NCI-H2107 (cell line): ENCODE measurements at places on chromosomes 6 and 20.

DNA sequence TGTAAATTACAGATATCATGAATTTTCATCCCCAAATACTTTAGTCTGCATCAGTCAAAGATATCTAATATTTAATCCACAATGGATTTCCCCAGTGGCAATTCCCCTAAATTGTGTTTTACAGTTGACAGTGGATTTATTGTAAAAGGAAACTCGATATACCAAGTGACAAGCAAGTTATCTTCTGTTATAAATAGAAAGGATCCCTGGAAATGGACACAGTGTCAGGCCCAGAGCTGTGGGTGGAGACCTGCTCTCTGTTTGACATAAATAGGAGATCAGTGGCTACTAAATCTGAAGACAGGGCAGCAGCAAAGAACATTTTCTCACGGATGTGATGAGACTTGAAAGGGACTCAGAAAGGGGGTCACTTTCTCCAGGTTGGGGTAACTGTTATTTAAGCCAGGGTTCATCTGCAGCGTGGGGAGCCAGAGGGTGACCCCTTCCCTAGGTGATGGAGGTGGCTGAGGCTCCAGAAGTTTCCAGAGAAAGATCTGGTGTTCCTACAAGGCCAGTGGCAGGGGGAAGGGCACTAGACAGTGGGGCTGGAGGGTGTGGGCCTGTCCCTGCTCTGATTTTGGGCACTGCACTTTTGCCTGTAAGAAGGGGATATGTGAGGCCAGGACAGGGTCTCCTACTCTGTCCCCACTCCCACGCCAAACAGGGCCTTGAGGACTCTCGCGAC, 12.3 kb upstream of the FAM110A start:
- DNase-seq: no peak

DNA sequence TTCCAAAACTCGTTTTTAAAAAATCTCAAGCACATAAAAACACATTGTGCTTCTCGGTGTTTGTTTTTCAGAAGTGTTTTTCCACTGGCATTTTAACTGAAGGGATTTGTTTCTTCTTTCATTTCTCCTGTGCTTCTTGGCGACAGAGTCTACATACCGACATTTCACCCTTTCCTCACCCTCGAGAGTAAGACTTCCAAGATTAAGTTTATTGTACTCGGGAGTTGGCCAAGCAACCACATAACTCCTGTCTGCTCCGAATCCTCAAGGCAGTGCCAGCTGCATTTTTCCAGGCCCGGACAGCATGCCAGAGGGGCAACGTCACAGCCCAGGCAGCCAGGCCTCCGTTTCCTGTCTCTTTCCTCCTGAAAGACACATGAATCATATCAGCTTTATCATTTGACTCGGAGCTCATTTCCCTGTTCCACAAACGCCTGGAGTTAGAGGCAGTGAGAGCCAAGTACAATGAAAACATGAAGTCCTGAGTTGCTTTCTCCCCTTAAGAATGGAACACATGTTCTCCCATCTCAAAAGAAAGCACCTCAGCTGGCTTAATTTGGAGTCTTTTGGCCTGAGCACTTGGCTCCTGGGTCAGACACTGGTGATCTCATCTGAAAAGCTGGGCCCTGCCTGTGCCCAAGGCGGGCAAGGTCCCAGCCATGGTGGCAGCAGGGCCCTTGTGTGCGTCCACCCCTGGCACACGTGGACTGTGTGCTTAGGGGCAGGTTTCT, 23.2 kb upstream of the FAM50B start:
- no peak for DNase-seq

DNA sequence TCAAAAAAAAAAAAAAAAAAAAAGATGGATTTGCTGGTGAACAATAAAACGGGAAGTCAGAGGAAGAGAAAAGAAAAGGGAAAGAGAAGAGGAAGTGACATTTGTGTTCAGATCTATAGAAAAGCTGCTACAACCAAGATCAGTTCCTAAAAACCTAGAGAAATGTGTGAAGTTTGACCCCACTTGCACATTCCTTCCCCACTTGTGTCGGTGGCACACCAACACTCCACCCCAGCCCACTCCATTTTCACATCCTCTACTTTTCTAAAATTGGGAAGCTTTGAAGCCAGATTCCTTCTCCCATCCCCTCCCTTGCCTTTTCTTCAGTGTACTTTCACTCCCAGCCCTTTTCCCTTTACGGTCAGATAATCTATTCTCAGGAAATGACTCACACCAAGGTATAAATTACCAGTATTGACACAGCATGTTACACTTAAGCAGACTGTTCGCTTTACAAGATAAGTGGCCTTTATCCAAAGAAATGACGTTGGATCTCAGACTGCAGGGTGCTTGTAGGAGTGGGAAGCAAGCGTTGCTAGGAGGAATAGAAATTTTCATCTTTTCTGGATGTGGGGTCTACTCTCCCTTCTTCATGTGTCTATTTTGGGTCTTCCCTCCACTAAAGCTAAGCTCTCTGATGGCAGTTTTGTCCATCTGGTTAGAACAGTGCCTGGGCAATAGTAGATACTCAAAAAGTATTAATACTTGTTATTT, 92.5 kb upstream of the ADGRF1 start:
- DNase-seq: no peak

DNA sequence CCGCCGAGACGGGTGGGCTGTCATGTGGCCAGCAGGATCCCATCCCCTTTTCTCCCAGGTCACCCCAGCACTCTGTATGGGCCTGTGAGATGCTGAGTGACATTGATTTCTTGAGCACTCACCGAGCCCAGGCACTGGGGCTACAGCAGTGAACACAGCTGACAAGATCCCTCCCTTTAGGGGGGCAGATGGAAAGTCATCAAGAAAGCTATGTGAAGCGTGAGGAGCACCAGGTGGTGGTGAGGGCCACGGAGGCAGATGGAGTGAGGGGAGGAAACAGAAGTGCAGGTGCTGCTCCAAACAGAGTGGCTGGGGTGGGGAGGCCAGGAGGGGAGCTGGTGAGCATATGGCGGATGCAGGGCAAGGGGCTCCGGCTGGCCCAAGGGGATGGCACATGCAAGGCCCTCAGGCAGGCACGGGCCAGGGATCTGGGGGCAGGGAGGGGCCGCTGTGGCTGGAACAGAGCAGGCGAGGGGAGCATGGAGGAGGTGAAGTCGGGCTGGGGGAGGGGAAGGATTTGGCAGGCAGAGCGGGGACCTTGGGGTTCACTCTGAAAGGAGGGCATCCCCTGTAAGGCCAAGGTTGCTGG, 184.0 kb downstream of the BMP7 start:
- no peak for DNase-seq

- DNase-seq: no peak
These were observed 36.4 kb downstream of the FRMD1 start for GRCh38 chr6:168042426-168043192.

- DNase-seq: no peak
These were observed 73.1 kb upstream of the IPCEF1 start for GRCh38 chr6:154429711-154430110.

GRCh38 chr20:4158466-4159050, 143.2 kb upstream of the RNF24 start:
- DNase-seq: no peak

GRCh38 chr6:167677422-167677789, 149.3 kb upstream of the AFDN start:
- DNase-seq: no peak

- DNase-seq: no peak
These were observed 3.3 kb downstream of the OSER1 start for GRCh38 chr20:44207126-44207723.

- DNase-seq: no peak
These were observed 87.7 kb downstream of the EPB41L2 start for GRCh38 chr6:130975325-130975724.

DNA sequence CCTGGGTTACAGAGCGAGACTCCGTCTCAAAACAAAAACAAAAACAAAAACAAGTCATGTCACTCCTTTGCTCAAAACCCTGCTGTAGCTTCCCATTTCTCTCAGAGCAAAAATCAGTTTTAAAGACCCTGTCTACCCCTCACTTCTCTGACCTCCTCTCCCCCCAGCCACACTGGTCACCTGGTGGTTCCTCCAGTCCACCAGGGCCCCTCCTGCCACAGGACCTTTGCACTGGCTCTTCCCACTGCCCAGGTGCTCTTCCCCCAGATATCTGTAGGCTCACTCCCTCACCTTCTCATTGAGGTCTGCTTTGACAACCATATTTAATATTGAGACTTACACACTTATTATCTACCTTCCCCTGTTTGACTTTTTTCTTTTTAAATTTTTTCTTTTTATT, 4.9 kb upstream of the TEAD3 start:
- DNase-seq: no peak

- no peak for DNase-seq
These were observed 61.9 kb downstream of the SASH1 start for GRCh38 chr6:148404456-148405054.

- no peak for DNase-seq
These were observed 193.0 kb downstream of the GJA10 start for GRCh38 chr6:90087106-90087833.

- DNase-seq: no peak
These were observed 162.6 kb upstream of the FOXA2 start for GRCh38 chr20:22746957-22747356.

GRCh38 chr20:2152317-2152716, 50.7 kb downstream of the STK35 start:
- DNase-seq: no peak

GRCh38 chr6:169587975-169588374, 113.9 kb downstream of the WDR27 start:
- no peak for DNase-seq

- DNase-seq: no peak
These were observed 52.0 kb downstream of the TBXT start for GRCh38 chr6:166115609-166116008.

DNA sequence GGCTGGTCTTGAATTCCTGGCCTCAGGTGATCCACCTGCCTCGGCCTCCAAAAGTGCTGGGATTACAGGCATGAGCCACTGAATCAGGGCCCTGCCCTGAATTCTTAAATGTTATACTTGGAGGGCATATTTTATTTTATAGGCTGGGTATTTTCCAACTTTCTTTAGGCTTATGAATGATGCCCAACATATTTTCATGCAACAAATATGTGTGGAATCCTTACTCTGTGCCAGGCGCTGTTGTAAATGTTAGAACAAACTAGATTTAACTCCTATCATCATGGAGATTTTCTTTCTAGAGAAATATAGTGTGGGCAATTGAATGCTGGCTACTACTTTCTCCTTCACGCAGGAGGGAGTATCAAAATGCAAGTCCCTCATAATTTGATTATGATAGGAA, 71.2 kb downstream of the SAMD5 start:
- DNase-seq: no peak

- no peak for DNase-seq
These were observed 95.6 kb downstream of the JARID2 start for GRCh38 chr6:15341311-15342001.

- DNase-seq: no peak
These were observed 1095.2 kb downstream of the GRIK2 start for GRCh38 chr6:102488729-102489128.

DNA sequence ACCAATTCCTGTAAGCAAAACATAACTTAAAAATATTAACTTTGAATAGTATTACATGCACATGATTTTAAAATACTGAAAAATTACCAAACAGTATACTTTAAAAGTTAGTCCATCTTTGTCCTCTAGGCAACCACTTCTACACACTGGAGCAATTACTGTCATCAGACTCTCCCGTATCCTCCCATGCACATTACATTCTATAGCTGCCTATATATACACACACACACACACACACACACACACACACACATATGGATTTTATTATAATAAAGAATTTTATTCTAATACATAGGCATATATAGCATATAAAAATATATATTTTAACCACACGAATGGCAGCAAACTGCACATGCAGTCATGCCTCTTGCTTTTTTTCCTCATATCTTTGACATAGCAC, 8.2 kb downstream of the REV3L start:
- DNase-seq: no peak

DNA sequence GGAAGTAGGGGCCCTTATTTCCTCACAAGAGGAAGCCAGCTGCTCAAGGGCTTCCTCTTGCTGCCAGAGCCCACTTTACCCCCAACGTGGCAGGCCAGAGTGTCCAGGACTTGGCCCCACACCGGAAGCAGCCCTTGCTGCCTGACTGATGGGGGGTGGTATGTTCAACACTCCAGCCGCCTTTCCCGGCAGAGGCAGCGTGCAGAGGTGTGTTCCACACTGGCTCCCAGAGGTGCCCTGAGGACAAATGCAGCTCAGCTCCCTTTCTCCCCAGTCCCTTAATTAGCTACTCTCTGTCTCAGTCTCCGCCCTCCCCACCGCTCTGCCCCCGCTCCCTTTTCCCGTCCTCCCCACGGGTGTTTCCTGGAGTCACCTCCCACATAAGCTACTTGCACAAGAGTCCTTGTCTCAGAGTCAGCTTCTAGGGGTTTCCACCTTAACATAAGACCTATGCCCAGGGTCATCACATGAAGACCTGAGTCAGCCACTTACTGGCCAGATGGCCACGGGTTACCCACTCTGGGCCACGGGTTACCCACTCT, 61.7 kb upstream of the SHLD1 start:
- DNase-seq: no peak

DNA sequence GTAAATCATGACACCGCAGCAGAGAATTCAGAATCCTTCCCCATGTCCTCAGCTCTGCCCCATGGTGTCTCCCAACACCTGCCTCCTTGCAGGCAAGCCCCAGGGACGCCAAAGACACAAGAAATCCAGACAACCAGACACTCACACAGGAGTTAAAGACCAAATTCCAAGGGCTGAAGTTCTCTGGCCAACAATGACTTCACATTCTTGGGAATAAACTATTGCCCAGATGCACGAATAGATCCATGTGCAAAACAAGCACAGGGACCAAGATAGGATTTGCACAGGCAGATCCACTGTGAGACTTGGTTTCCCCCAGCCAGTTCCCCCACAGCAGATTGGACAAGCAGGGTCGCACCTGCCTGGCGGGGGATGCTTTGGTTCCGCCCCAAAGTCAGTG, 246.7 kb downstream of the SOD2 start:
- DNase-seq: no peak

- DNase-seq: no peak
These were observed 183.4 kb upstream of the AKAP12 start for GRCh38 chr6:151056230-151056907.

DNA sequence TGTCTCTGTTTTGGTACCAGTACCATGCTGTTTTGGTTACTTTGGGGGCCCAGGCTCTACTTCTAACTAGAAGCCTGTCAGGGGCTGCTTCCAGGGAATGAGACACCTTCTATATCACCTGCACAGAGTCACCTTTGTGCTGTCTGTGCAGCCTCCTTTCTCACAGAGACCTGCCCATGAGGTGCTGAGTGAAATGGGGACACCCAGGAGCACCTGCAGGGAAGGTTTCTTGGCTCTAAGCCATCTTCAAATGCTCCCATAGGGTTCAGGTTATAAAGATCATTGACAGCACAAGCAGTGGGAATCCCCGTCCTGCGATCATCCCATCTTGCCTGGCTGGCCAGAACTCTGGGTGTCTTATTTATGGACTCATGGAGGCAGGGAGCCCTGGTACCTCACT, 19.1 kb downstream of the GABRR2 start:
- no peak for DNase-seq

GRCh38 chr6:5471044-5471443, 209.7 kb downstream of the FARS2 start:
- peak; percentile 28 for DNase-seq

GRCh38 chr6:87094576-87094975, 330 bp downstream of the CGA start:
- DNase-seq: no peak
